ENCODE measurements at places on chromosomes 13 and 19.
A peak's percentile ranks its signal among the peaks of the same experiment; 100 is the strongest.

DNA sequence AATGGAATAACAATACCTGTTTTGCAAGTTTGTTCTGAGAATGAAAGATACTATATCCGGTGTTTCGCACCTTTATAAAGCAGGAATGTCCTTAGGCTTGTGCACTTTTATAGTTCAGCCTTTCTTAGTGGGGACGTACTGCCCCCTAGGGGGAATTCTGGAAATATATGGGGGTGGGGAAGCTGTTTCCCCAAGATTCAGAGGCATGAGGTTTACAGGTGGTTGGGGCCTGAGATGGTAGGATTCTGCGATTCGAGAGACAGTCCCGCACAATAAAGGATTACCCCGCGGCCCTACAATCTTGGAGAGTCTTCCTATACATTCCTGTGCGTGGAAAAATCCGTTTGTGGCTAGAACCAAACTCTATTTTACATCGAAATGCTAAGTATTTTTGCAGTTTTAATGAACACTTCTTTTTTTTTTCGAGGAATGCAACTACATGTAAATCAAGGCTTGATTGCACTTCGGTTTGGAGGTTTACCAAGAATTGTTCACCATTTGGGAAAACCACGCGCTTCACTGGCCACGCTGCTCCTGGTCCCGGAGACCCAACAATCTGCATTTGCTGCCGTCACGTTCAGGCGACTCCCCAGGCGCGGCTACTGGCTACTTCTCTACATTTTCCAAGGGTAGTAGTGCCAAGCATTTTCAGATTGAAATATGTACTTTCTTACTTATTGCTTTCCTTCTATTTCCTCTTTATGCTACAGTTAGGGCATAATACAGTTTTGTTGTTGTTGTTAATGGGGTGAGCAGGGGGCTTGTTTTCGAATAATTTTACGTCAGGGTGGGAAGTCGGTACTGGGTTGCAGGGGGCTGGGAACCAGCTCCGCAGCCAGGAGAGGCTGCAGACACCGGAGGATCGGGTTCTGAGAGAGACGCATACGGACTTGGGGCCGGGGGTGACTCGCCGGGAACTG lies 830 bp downstream of the NEK5 start:
- DNase-seq: peak; percentile 78

DNA sequence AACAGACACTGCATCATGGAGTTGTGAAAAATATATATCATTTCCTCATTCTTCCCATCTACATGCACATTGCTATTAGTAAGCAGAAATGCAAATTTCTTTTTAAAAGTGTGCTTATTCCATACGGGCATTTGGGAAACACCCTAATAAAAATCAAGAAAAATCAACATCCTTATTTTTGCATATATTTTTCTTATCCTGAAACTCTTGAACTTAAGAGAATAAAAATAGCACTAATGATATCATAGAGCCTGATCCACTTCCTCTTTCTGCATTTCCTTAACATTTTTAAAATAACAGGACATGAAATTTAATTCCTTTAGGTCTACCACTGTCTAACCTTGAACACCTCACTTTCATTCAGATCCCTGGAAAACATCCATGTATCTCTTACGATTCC lies 123.3 kb downstream of the VWA8 start:
- DNase-seq: no peak

- DNase-seq: no peak
These were observed 6.7 kb upstream of the INAFM1 start for GRCh38 chr19:47268028-47268427.

- no peak for DNase-seq
These were observed 24.3 kb upstream of the LAMP1 start for GRCh38 chr13:113272701-113273181.

DNA sequence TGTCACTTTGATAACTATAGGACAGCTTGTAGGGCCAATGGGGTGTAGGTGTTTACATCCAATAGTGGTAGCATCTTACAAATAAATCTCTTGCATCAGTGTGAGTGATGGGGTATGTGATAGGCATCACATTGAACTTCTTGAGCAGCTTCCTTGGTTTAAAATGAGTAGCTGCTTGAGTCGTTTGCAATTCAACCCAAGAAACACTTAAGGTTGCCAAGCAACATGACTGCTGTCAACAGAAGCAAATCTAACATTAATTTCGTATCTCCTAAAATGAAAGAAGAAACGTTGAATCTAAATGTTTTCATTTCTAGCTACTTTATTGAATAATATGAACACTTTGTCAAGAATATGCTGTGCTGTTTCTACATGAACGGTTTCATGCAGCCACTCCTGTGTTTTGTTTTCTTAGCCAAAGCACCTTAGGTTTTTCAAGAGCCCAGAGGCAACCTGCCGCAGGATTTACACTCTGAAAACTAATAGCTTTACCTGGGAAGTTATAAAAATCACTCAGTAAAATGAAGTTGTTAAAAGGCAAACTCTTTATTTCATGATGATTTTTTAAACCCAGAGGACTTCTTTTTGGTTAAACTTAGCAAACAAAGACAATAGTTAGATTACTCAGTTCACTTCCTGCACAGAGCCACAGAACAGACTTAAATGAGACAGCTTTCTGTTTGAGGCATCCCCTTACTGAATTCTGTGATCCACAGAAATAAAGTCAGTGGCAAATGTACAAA lies 305.2 kb downstream of the MTUS2 start:
- no peak for DNase-seq

- DNase-seq: no peak
These were observed 342.7 kb upstream of the SGCG start for GRCh38 chr13:22837980-22838647.

DNA sequence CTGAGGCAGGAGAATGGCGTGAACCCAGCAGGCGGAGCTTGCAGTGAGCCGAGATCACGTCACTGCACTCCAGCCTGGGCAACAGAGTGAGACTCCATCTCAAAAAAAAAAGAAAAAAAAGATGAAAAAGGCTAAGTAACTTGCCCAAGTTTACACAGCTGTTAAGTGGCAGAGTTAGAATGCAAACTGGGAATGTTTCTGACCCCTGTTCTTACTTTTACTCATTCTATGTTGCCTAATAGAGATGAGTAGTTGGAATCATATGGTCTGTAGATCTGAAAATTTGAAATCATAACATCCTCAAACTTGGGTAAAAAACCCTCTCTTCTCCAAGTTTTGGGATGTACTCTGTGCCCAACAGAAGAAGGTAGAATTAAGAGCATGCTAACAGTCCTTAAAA lies 235.8 kb upstream of the RFC3 start:
- DNase-seq: no peak

GRCh38 chr19:6736169-6736916 lies 1.0 kb downstream of the GPR108 start:
- DNase-seq: peak; percentile 89

DNA sequence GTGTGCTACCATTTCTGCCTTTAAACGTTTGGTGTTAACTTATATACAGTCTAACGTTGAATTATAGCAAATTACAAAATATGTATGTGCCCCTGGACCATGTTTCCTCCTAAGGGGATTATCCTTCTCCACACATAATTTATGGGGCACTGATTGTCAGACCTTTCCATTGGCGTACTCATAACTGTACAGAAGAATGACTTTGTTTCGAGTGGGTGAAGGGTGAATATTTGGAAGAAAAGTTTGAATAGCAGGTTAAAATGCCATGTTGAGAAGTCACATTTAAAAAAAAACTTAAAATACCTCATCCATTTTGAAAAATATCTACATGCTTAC lies 58.8 kb downstream of the SLC10A2 start:
- no peak for DNase-seq

DNA sequence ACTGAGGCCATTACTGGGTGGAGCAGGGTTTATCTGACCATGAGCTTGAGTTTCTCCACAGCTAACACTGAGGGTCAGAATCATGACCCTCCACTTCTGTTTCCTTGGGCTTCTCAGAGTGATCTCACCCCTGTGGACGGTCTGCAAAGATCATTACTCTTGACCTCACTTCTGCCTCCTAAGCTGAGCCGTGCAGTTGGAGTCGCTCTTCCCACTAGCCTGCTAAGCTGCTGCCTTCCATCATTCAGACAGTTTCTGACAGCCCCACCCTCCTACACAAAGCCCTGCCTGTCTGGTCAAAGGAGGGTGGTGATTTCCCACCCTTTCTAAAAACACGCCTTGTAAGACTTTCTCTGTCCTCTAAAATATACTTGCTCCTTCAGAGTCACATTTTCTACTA lies 9.3 kb upstream of the FRY start:
- DNase-seq: no peak

GRCh38 chr13:111927181-111927540 lies 139.8 kb upstream of the SOX1 start:
- no peak for DNase-seq

- no peak for DNase-seq
These were observed 12.9 kb downstream of the TPP2 start for GRCh38 chr13:102609696-102610095.

DNA sequence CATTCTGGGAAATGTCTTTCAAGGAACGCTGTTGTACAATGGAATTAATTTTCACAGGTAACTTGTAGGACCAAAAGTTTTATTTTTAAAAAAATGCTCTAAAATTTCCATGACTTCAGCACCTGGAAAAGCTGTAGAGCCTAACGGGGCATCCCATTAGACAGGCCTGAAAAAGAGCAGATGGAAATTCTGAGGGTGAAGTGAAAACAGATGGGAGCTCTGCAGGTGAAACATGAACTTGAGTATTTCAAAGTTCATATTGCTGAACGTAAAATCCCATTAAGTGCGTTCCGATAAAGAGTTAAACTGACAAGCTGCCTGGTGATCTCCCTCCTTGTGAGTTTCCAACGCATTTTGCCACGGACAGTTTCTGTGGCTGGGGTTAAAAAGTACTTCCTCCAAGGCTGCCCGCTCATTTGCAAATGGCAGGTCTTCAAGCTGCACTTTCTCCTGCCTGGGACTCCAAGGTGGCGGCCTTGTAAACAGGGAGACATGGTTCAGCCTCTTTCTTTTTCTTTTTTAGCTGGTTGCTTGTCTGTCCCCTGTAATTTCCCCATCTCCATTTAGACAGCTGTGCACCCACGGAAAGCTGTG lies 450.4 kb downstream of the FGF9 start:
- DNase-seq: no peak

DNA sequence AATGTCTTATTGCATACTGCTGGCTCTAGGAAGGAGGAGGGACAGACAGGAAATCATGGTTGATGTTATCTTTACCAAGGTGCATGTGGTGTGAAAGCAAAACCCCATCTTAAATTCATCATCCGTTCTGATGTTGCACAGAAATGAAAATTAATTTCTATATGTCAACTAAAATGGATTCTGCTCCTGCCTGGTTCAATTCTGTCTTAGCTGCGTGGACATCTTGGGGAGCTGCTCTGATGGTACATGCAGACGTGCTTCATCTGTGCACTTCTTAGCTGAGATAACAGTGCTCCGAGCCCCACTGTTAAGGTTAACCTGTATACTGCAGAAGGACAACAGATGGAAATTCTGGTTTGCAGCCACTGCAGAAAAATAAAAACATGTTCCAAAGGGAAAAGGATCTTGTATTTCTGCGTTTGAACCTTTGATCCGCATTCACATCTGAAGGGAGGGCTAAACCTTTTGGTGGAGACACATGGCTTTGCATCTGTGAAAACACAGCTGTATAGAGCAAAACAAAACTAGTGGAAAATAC lies 155.6 kb downstream of the TM9SF2 start:
- DNase-seq: no peak

- no peak for DNase-seq
These were observed 4.6 kb downstream of the MARK4 start for GRCh38 chr19:45255611-45256157.

DNA sequence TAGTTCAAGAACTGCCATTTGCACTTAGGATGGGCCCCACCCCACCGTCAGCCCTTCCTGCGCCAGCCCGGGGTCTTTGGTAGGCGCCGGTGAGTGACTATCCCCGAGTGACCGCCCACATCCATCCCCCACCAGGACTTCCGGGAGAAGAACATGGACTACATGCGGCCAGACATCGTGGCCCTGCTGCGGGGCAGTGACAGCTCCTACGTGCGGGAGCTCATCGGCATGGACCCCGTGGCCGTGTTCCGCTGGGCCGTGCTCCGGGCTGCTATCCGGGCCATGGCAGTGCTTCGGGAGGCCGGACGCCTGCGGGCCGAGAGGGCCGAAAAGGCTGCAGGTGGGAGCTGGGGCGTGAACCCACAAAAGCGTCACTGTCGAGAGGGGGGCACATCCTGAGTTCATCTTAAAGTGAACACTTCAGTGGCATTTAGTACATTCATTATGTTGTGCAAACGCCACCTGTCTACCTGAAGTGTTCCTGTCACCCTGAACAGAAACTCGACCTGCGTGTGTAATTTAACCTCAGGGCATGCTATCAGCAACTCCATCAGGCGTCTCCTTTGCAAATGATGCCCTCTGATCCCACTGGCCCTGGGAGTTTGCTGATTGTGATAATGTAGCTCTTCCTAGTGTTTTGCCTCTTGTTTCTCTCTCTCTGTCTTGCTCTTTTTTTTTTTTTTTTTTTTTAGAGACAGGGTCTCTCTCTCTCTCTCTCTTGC lies 42.4 kb upstream of the USE1 start:
- no peak for DNase-seq

DNA sequence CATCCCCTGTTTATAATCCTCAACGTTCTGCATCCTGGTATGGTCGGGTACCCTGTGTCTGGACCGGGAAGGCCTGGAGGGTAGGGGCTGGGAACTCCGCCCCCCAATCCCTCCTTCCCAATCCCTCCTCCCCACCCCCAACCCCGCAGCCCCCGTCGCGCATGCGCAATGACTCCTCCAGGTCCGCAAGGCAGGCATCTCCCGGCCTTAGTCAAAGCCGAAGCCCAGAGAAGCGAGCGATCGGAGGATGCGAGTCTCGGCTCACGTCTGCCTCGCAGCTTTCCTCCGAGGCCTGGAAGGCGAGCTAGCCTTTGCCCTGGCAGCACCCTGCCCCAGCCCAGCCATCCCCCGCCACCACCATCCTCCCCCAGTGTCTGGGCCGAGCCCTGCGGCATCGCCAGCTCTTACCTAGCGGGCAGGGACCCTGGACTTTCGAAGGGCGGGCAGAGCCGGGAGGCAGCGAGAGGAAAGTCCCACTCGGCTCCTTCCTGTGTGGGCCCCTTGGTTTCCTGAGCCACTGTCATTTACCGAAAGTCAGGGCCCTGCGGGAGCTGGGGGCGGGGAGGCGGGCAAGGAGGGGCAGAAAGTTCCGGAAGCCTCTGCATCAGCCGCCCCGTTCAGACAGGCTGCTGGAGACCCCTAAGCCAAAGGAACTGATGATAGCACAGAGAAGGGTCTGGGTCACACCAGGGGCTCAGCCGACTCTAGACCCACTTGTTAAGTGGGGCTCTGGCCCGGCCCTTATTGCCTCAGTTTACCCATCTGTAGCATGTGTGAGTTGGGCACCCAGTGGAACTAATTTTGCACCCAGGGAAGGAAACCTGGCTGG lies at the start of gene JAK3:
Gene JAK3 (minus strand): TSS at position 445 of the 829 bp plus-strand sequence. CDS start 3,565 bp downstream, outside the sequence.
- DNase-seq: no peak

GRCh38 chr13:24450530-24450929 lies 62.0 kb downstream of the PARP4 start:
- DNase-seq: no peak

- no peak for DNase-seq
These were observed 18.2 kb downstream of the CCNA1 start for GRCh38 chr13:36450534-36450933.

GRCh38 chr19:6048793-6049405 lies 61.4 kb downstream of the RFX2 start:
- DNase-seq: peak; percentile 71

- no peak for DNase-seq
These were observed 43.3 kb upstream of the GPC6 start for GRCh38 chr13:93183302-93183701.
